Nasal cavity respiratory epithelium epithelial cell of viscerocranial mucosa (primary cell): ENCODE measurements at places on chromosomes 7 and 10. TPM values are rescaled to one million over a fixed set of nuclear protein-coding genes. Genes with fewer than 3 reads are reported as not detected.

The CNPY1 gene
- total RNA-seq, result not detected in 2 replicates

The TMEM270 gene
- not detected in 2 replicates for total RNA-seq

The FEZF1 gene
- under 0.01 TPM in 1 of 2 replicates, not detected in the other for total RNA-seq

The SHH gene
- total RNA-seq, result under 0.01 and 0.07 TPM in 2 replicates

The KLF6 gene
- total RNA-seq, result 129 and 167 TPM in 2 replicates

The CTBP2 gene
- total RNA-seq, result 110 and 190 TPM in 2 replicates

The CUBN gene
- under 0.01 and 0.71 TPM in 2 replicates for total RNA-seq

The FAM221A gene
- total RNA-seq, result 2.1 and 4.4 TPM in 2 replicates

The TSPAN13 gene
- 26.6 and 41.0 TPM in 2 replicates for total RNA-seq

The RSPH10B gene
- total RNA-seq, result 0.43 TPM in 1 of 2 replicates, not detected in the other

The LRRTM3 gene
- total RNA-seq, result not detected in 2 replicates

The GPER1 gene
- total RNA-seq, result under 0.01 and 0.21 TPM in 2 replicates

The LIPK gene
- 0.21 and 0.68 TPM in 2 replicates for total RNA-seq

The LIPF gene
- total RNA-seq, result not detected in 2 replicates

The TMEM196 gene
- not detected in 2 replicates for total RNA-seq

The IDI2 gene
- total RNA-seq, result not detected in 2 replicates

The FRAT1 gene
- total RNA-seq, result 0.68 and 1.1 TPM in 2 replicates
